ENCODE measurements at places on chromosomes 7 and 10.

- peak; percentile 61 for DNase-seq
These were observed 72.4 kb downstream of the ABCC2 start for GRCh38 chr10:99854860-99855259.

- no peak for DNase-seq
These were observed at the start of gene RNF148 for GRCh38 chr7:122702872-122703510. Gene RNF148, minus strand, starts transcription at chr7:122702922. Its CDS starts 172 bp downstream, at chr7:122702750.

DNA sequence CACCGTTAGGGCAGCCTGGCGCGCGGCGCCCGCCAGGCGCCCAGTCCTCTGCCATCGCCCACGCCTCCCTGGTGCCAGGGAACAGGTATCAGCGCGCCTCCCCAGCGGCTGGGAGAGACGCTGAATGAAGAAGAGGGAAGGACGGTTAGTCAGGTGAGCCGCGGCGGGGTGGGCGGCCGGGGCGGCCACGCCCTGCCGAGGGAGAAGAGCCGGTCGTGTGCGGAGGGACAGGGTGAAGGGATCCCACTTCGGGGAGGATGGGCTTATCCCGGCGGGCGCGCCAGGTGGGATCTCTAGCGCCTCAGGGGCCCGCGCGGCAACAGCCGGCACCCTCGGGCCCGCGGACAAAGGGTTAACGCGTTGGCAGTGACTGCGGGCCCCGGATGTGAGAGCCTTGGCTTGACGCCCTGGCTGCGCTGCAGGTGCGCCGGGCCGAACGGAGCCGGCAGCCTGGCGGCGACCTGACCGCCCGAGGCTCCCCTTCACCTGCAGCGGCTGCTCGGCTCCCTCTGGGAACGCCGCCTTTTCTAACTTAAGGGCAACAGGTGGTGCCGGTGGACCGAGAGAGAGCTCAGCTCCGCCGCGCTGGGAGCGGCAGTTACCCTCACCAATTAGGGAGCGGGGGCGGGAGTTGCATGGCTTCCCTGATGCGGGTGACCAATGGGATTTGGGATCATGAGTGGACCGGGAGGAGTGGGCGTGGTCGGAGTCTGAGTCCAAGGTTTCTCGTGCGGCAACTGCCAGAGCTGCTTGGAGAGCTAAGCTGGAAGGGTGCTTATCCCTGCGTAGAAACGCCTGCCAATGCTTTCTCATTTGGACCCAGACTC is at the start of gene ARL4A:
ARL4A (plus strand) TSS at position 743 of the 827 bp plus-strand sequence. CDS start 622 bp downstream, outside the sequence.
- peak; percentile 96 for DNase-seq

DNA sequence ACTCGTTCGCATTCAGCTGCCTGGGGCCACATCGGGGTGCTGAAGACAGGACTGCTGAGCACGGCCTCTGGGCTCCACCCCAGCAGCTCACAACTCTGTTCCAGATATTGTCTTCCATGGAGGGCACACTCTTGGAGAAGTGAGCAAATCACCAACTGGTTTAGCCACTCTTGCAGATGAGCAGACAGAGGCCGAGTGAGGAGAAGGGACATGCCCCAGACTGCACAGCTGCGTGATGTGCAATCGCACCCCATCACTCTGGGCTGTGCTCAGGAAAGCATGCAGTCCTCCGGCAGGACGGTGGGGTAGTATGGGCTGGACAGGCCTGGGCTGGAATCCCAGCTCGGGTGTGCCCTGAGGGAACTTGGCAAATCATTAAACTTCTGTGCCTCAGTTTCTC is 111.6 kb downstream of the FAM53B start:
- DNase-seq, result no peak

DNA sequence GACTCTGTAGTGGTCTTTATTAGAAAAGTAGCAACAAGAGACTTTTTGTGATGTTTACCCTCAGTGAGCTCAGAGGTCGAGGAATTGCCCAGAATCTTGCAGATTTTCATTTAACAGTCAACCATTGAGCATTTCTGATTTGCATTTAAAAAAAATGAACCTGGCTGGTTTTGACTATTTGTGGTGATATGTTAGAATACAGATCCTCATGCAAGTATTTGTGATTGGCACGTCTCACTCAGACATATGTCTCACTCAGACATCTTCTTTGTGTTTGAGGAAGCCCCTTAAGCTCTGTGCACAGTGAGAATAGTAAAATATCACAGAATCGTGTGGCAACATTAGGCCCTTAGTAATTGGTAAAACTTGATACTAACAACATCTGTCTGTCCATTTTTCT is 113.2 kb downstream of the SND1 start:
- DNase-seq, result no peak

DNA sequence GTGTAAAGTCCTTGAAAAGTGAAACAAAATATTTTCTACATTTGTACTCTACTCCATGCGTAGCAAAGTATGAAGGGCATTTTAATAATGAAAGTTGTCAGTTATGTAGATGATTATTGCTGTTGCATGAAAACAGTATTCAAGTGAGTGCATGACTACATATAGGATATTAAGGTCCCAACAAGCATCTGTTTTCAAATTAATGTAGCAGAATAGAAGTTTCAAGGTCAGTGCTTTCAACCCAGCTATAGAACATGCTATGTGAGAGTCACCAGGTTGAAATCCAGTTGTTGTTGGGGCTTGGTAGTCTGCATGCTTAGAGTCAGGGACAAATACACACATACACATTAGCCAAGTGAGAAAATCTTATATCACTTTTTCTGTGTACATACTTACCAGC is 14.8 kb downstream of the CD36 start:
- no peak for DNase-seq

DNA sequence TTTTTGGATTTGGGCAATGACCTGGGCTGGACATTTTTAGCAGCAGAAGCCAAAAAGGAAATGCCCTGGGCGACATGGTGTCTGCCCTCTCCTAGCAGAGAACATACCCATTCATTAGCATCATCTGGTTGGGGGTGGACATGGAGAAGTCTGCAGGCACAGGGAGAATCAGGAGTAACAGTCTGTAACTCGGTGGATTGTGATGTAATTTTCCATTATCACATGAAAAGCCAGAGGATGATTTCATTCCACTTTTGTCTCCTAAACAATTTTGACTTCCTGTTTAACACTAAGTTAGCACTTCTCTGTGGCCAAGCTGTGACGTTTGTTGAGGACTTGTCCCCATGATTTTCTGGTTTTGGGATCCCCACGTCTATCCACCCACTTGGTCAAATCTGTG is 153.8 kb upstream of the HABP2 start:
- DNase-seq, result no peak

- peak; percentile 70 for DNase-seq
These were observed 10.5 kb downstream of the TMEM273 start for GRCh38 chr10:49177391-49178355.
